ENCODE measurements at places on chromosomes 5 and 9.
A peak's percentile ranks its signal among the peaks of the same experiment; 100 is the strongest.

- DNase-seq = peak; percentile 81
These were observed 12.2 kb downstream of the CXXC5 start for GRCh38 chr5:139660105-139660922.

- DNase-seq = no peak
These were observed 46.3 kb upstream of the CNTLN start for GRCh38 chr9:17088566-17088965.

DNA sequence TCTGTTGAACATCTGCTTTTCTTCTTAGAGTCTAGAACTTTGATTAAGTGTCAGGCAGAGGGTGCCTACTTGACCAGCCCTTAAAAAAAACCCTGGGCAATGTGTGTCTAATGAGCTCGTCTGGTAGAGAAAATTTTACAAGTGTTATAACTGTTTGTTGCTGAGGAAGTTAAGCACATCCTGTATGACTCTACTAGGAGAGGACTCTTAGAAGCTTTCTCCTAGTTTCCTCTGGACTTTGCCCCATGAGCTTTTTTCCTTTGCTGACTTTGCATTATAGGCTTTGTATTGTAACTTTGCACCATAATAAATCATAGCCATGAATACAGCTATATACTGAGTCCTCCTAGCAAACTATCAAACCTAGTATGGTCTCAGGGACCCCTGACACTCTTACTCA, 39.4 kb downstream of the GNG10 start:
- no peak for DNase-seq

DNA sequence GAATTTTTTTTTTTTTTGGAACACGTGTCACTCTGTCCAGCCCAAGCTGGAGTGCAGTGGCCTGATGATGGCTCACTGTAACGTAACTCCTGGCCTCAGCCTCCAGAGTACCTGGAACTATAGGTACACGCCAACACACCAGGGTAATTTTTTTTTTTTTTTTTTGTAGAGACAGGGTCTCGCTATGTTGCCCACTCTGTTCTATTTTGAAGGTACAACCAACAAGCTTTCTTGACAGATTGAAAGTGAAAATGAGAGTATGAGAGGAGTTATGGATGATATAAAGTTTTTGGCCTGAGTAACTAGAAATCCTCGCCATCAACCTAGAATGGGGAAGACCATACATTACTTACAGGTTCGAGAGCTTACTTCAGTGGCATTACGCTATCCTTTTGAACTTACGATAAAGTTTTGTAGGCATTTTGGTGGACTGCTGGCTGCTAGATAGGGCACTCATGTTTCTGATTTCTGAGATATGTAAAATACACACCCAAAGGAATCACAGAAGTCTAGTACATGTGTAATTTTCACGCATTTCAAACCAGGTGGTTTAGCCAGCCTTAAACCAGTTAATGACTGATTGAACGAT, 806 bp upstream of the CDC42SE2 start:
- no peak for DNase-seq

- DNase-seq = peak; percentile 76
These were observed at the start of gene GFPT2 for GRCh38 chr5:180353048-180353979. Gene GFPT2, minus strand, starts transcription at chr5:180353336. Its CDS starts 119 bp downstream, at chr5:180353217.

- no peak for DNase-seq
These were observed 84.4 kb downstream of the CDH18 start for GRCh38 chr5:19903611-19904010.

GRCh38 chr9:38453835-38454234, 29.6 kb upstream of the IGFBPL1 start:
- no peak for DNase-seq

DNA sequence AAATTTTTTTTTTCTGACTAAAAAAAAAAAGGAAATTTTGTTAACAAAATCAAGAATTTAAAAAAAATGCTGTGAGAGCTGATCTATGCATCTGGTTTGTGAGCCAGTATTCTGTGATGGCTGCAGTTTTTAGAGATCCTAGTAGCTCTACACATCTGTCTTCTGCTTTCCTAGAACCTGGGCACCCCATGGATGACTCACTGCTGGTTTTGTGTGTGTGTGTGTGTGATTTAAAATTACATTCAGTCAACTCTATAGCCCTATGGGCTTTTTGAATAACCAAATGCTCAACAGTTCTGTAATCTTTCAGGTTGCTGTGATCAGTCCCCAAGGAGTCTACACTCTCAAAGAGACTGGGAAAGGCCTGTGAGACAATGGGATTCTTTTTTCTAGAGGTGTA, 2.5 kb upstream of the PSMD5 start:
- no peak for DNase-seq

DNA sequence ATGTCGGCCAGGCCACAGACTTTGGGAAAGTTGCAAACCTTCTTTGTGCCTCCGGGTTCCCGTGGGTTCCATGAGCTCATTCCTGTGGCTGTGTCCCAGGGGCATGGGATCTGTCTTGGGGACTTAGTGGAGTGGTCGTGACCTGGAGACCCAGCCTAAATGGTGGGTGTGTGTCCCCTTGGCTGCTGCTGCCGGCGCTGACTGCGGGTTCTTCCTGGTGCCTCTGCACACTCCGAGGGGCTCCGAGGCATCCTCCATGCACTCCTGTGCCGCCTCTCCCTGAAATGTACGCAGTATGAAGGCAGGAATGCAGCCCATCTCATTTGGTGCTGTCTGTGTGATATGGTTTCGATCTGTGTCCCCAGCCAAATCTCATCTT, 21.0 kb upstream of the SLC2A6 start:
- DNase-seq = no peak

DNA sequence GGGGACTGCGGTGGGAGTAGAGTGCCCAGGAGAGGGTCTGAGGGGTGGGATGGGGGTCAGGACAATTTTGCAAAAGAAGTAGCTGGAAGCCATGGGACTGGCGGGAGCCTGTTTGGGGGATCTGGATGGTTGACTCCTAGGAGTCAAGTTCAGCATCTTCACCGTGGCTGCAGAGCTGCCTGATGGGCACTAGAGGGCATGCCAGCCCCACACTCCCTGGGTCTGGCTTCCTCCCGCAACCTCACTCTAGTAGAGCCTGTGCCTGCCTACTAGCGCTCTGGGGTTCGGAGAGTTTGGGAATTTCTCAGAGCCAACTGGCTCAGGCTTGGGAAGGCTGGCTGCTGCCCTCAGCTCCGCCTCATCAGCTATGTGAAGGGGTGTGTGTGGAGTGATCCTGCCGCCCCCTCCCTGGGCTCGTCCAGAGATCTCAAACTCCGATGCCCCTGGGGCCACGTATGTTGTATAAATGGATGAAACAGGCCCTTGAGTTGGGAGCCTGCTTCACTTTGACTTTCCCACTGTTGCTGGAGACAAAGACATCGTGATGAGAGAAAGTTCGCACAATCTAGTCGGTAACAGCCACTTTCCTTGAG, 10.8 kb downstream of the TSPAN17 start:
- peak; percentile 66 for DNase-seq

- no peak for DNase-seq
These were observed 1.7 kb downstream of the PCDHA10 start for GRCh38 chr5:140857177-140857986.

DNA sequence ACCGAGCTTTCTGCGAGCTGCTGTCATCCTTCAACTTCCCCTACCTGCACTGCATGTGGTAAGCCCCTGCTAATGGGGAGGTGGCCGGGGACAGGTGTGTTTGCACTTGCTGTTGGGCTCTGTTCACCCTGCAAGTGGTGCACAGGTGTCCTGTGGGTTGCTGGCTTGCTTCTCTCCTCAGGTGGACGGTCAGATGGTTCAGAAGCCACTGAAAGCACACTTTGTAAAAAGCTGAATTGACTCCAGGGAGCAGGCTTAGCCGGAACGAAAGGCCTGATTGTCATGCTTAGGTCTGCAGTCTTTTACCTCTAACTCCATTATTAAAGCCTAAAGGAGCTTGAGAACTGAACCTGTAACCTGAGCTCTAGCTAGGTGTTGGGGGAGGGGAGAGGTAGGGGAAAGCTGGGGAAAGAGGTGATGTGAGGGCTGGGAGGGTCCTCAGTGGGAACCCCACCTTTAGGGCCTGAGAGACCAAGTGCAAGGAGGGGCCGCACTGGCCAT, 37.6 kb downstream of the ACER2 start:
- DNase-seq = no peak

- DNase-seq = no peak
These were observed 47.7 kb upstream of the GARNL3 start for GRCh38 chr9:127216888-127217217.

- no peak for DNase-seq
These were observed 560.1 kb downstream of the PDE4D start for GRCh38 chr5:59333416-59333815.

DNA sequence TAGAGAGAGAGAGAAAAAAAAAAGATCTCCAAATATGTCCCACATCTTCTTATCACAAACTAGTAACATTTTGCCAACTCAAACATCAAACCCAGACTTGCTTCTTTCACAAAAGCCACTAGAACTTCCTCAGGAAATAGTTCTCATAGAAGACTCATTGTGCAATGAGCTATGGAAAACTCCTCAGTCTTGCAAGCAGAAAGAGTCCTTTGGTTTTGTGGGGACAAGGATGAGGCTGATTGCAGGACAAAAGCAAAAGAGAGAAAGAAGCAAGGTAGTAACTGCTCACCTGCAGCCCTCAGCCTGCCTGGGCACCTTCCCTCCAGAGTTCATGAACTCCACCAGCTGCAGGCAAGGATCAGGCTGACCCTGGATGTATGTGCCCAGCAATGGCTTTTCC, 399.0 kb downstream of the IRX1 start:
- no peak for DNase-seq

DNA sequence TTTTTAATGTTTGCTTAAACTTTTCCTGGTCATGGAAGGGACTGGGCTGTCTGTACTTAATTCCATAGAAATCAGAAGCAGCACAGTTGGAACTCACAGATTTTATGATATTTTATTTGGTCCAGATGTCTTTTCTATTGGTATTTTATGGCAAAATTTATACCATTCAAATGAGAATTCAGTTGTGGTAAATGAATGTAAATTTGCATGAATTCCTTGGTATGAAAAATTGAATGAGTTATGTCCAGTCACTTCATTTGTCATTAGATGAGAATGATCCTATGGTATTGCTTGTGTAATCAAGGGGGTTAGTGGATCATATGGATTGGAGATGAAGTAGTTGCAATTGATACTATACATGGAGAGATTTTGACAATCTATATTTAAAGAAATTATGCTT, 188.0 kb downstream of the KDM4C start:
- no peak for DNase-seq

GRCh38 chr9:5510360-5510931, at the start of gene PDCD1LG2:
Gene PDCD1LG2, plus strand, starts transcription at chr9:5510531. Its CDS starts 12,016 bp downstream, at chr9:5522547.
- DNase-seq = no peak

DNA sequence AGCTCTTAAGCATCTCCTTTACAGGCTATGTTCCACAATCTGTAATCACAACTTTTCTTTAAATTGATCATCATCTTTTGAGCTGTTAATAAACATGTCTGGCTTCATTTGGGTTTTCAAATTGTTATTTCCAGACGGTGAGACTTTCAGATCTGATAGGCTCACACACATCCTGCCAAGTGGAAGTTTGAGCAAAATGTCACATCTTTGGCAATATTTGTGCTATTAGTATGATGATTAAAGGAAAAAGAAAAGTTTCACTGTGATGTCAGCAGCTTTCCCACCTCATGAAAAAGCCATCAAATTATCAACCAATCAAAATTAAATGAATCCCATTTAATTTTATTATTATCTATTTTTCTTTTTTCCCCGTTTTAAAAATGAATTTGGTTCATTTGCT, 29.8 kb downstream of the SLC1A1 start:
- DNase-seq = no peak

DNA sequence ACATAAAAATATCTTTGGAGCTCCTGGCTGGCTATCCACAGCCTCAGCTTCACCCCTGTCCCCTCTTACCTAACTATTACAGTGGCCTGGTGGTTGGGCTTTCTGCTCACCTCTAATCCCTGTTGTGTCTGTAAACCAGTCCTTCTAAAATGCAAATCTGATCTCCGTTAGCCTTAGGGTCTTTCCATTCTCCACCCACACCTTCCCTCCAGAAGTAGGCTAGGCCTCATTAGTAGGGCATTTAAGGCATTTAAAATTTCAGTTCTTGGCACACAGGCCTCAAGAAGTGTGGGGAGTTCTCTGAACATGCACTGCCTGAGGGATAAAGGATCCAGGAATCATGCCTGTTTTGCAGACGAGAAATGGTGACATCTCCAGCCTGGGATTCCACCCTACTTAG, 26.4 kb upstream of the STC2 start:
- DNase-seq = no peak

GRCh38 chr5:522116-522515, 2.1 kb downstream of the SLC9A3 start:
- DNase-seq = no peak

DNA sequence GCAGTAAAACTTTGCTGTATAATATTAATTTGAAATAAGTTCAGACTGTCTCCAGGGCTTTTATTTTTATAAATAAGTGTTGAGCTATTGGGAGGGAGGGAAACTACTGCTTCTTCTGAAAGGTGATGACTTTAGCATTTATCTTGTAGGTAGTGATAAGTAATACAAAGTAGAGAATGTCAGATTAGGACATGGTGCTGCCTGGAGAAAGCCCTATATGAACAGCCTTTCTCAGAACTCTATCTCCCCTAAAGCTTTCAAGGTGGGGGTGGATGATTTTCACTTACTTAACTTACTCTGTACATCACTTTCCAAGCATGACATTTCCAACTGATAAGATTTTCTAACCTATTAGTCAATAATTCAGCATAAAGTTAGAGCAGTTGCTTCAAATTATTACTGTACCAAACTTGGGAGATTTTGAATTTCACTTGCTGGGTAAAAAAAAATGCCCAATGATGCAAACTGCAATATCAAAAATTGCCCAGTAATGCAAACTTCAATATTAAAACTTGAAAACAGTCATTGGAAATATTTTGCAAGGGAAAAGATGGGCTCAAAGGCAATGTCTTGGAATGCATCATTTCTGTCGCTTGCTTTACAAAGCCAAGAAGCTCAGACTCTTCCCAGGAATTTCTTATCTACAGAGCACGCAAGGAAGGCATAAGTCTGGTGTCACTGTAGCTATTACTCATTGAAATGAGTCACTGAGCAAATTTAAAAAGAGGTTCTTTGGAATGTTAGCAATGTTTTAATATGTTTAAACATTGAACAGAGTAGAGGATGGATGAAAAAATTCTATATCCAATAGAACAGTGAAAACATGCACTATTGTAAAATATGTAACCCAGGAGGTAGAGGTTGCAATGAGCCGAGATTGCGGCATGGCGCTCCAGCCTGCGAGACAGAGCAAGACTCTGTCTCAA, 569.5 kb downstream of the PSAT1 start:
- no peak for DNase-seq

DNA sequence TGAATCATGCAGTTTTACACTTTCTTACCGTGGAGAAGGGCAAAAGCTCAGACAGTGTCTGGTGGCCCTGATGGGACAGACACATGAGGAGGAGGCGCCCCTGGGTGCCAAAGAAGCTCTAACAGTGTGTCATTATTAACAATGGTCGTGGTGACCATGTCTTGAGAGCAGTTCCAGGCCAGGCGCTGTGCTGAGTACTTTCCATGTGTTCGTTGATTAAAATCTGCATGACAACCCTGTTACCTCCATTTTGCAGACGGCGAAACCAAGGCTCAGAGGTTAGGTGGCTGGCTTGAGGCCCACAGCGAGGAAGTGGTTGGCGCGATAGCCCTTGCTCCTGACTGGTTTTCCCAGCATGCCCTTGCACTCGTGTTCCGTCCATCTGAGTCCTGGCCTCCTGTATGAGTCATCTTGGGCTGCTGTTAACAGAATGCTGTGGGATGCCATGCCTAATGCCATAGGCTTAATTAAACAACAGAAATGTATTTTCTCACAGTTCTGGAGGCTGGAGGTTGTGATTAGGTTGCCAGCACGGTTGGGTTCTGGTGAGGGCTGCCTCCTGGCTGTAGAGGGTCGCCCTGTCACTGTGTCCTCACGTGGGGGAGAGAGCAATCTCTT, 92.0 kb downstream of the AMBP start:
- DNase-seq = no peak

GRCh38 chr9:23934291-23934906, 108.4 kb upstream of the ELAVL2 start:
- DNase-seq = no peak
